ENCODE measurements at places on chromosomes 1 and 21.

DNA sequence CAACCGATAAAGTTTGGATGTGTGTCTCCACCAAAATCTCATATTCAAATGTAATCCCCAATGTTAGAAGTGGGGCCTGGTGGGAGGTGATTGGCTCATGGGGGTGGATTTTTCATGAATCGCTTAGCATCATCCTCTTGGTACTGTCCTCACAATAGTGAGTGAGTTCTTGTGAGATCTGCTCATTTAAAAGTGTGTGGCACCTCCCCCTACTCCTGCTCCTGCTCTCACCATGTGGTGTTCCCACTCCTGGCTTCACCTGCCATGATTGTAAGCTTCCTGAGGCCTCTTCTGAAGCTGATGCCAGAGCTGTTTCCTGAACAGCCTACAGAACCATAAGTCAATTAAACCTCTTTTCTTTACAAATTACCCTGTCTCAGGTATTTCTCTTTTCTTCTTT, 28.2 kb upstream of the PRDX6 start:
- no peak for DNase-seq

GRCh38 chr1:83693427-83694126, 305.4 kb downstream of the TTLL7 start:
- no peak for DNase-seq

DNA sequence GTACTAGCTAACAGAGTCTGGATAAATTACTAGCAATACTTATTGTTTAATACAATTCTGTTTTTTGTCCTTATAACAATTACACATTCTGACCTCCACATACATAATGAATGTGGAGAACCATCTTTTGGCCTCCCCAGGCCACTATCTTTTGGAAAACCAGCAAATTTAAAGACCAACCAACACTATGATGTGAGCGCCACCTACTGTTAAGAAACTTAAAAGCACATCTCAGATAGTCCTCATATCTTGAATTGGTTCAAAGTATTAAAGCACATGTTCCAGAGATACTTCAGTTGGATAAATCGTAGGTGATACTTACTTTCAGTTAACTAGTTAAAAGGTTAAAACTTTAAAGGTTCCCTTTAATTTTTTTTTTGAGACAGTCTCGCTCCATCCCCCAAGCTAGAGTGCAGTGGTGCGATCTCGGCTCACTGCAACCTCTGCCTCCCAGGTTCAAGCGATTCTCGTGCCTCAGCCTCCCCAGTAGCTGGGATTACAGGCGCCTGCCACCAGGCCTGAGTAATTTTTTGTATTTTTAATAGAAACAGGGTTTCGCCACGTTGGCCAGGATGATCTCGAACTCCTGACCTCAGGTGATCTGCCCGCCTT, 29.3 kb upstream of the USP1 start:
- no peak for DNase-seq

DNA sequence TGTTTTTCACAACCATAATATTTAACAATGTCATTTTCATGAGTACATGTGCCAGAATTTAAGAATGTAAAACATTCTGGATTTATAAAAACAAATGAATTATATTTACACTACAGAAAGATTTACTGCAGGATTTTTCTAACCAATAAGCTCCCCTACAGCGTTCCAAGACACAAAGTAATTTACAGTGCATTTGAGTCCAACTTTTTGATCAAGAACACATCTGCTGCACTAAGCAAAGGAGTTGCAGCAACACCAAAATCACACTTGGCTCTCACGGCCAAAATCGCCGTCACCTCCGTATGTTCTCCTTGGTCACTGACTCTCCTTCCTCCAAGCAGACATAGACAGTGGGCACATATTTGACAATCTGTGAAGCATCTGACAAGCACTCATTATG, 7.7 kb downstream of the VPS26C start:
- DNase-seq, result no peak

Measured in stimulated activated CD4-positive, alpha-beta T cell treated with anti-CD3 and anti-CD28 coated beads, Interleukin-1b, Interleukin-23, amount 100 ng/mL, for 1 hour (primary cell).